ENCODE measurements at places on chromosomes 6 and 20.

- H3K4me3 ChIP-seq, result no peak overlapping the region
- no peak overlapping the region for H3K27ac ChIP-seq
- no peaks in the 10 kb centered on the region for H3K4me1 ChIP-seq
Measured at GRCh38 chr20:36582322-36582721, 8.9 kb downstream of the TGIF2 start.

GRCh38 chr6:18154507-18155149 lies at the start of gene TPMT:
Gene TPMT, minus strand, starts transcription at chr6:18155077. Its CDS starts 5,950 bp downstream, at chr6:18149127.
- DNase-seq, result no peak
- peaks cover 2% of the 10 kb centered on the region for H3K27me3 ChIP-seq
- H3K4me3 ChIP-seq, result peak within 1 kb of the TSS; percentile 99
- H3K27ac ChIP-seq, result peak within 1 kb of the TSS; percentile 93
- peaks cover 3% of the 10 kb centered on the region for H3K36me3 ChIP-seq
- H3K4me1 ChIP-seq, result peaks cover 18% of the 10 kb centered on the region

DNA sequence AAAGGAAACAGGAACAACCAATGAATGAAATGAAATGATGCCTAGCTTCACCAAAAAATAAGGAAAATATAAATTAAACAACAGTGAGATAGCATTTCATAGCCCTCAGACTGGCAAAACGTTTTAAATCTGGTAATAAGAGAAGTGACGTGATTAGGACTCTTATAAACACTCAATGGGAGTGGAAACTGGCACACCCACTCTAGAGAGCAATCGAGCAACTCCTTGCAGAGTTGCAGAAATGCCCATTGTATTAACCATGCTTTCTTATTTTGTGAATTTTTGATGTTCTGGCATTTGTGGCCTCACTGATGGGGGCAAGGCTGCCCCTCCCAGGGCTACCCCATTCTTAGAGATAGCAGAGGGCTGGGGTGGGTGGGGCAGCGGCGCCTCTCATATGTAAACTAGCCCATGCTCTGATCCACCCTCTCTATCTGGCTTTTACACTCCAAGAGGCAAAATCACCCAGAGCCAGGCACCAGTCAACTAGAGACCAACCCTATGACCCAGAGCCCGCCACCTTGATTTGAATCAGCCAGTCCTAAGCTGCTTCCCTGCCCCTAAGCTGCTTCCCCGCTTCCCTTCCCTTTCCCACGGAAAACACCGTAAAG lies 6.4 kb upstream of the PNPLA1 start:
- H3K4me3 ChIP-seq, result no peak overlapping the region
- peak overlapping the region; percentile 50 for H3K27ac ChIP-seq
- peaks cover 2% of the 10 kb centered on the region for H3K27me3 ChIP-seq
- no peak for DNase-seq
- no peaks in the 10 kb centered on the region for H3K4me1 ChIP-seq
- peaks cover 4% of the 10 kb centered on the region for H3K36me3 ChIP-seq

DNA sequence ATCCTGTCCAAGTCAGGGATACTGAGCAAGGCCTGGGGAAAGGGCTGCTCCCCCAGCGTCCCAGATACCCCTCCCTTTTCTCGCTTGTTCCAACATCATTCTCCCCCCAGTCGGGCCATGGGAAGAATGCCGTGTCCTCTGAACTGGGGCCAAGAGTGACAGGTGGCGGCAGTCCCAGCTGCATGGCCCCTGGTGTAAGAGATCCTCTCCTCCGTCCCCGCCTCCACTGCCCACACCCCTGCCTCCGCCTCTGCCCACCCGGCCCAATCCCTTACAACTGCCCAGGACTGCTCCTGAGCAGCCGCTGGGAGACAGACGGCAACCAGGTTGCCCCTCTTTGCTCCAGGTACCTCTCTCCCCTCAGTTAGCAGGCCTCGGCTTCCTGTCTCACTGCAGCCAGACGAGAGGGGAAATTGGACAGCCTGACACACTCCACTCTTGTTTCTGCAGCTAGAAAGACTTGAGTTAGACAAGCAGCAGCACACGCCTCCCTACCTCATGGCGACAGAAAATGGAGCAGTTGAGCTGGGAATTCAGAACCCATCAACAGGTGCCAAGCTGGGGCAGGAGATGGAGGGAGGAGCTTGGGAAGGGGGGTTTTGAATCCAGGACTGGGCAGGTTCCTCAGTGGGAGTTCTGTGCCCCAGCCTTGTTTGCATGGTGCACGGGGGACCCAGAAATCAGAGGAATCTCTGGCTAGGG lies at the start of gene MYLK2:
Gene MYLK2 (plus strand): TSS at position 274 of the 702 bp plus-strand sequence. CDS start 225 bp downstream, at position 499.
- H3K27me3 ChIP-seq, result peaks cover 6% of the 10 kb centered on the region
- H3K4me1 ChIP-seq, result peaks cover 11% of the 10 kb centered on the region
- no peak for DNase-seq
- H3K36me3 ChIP-seq, result peaks cover 3% of the 10 kb centered on the region
- no peak within 1 kb of the TSS for H3K27ac ChIP-seq

DNA sequence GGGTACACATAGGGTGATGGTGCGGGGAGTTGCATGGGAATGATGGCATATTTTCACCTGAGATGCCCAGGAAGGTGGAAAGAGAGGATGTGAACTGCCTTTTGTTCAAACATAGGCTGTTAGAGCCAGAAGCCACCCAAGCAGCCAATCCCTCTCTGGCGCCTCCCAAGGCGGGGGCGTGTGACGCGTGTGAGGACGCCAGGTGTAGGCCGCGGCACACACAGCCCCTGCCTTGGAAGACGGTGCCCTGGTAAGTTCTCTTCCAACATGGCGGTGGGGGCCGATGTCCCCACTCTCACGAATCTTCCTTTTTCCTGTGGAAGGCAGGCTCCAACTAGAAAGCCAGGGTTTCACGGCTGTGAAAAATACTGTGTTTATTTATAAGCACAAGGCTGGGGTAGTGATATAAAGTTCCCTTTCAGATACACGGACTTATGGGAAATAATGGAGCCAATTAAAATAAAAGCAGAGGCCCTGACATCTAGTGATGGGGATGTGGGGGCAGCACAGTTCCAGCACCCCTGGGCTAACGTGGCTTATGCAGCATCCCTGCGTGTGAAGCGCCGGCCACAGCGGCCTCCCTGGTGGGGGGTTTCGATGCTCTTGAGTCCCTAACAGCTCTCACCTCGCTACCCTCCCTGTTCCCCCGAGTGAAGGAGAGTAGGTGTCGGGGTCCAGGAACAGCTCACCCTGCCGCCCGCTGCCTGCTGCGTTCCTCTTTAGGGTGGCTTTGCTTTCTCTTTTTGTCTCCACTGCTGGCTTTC lies 28.3 kb downstream of the CDH4 start:
- DNase-seq, result no peak
- H3K4me1 ChIP-seq, result no peaks in the 10 kb centered on the region
- peaks cover 7% of the 10 kb centered on the region for H3K27me3 ChIP-seq
- H3K36me3 ChIP-seq, result peaks cover 4% of the 10 kb centered on the region

- no peak overlapping the region for H3K27ac ChIP-seq
- H3K27me3 ChIP-seq, result peaks cover 1% of the 10 kb centered on the region
- peaks cover 27% of the 10 kb centered on the region for H3K4me1 ChIP-seq
- no peaks in the 10 kb centered on the region for H3K36me3 ChIP-seq
- no peak for DNase-seq
Measured at GRCh38 chr6:11404081-11404480, 133.5 kb upstream of the TMEM170B start.

DNA sequence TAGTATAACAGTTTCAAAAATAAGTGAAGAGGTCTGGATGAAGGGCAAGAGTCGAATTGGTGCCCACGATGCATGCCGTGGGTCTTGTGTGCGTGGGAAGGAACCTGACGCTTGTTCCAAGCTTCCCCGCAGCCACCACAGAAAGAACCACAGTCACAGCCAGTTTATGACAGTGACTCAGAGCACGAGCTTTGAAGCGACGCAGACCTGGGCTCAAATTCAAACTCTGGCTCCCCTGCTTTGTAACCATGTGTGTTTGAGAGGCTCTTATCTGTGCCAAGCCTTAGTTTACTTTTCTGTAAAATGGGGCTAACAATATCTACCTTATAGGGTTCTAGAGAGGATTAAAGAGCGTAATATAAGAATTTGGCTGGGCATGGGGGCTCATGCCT lies 65.5 kb downstream of the SYNJ2 start:
- H3K4me1 ChIP-seq, result peaks cover 11% of the 10 kb centered on the region
- peaks cover 44% of the 10 kb centered on the region for H3K36me3 ChIP-seq
- H3K27me3 ChIP-seq, result peaks cover 8% of the 10 kb centered on the region
- peak overlapping the region; percentile 54 for H3K4me3 ChIP-seq
- no peak for DNase-seq

DNA sequence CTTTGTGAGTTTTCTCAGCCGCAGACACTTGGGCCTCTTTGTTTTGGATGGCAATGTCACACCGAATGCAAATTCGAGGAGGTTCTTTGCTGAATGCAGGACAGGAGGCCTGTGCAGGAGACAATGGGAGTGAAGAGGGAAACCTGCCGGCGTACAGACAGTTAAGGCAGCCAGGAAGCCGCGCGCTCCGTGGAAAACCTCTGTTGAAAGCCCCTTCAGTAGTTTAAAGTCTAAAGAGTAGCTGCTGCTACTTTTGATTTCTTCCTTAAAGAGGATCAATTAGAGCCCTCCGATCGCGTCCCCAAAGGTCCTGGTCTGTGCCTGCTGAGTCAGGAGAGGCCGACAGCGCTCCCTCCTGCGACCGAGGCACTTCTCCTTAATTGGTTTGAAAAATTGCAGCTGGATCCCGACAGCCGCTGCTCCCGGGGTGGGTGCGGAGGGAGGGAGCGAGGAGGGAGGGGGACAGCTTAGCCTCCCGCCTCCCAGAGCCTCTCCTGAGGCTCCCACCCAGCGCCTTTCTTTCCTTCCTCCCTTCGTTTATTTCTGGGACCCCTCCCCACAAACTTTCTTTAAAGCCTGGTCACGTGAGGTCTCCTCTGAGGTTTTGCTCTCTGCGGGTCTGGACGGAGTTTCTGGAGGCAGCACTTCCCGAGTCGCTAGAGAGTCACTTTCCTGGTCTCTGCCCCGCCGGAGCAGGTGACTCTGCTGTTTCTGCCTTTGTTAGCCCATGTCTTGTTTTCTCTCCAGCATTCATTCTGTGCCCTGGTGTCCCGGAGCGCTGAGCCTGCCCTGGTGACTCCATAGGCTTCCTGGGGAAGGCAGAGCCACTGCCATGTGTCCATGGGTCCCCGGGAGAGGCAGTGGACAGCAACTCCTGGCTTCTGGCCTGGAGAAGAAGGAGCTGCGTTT lies 22.3 kb upstream of the RPP40 start:
- peak overlapping the region; percentile 91 for H3K27ac ChIP-seq
- H3K27me3 ChIP-seq, result peaks cover 4% of the 10 kb centered on the region
- peaks cover 20% of the 10 kb centered on the region for H3K4me1 ChIP-seq
- H3K4me3 ChIP-seq, result peak overlapping the region; percentile 91
- peaks cover 4% of the 10 kb centered on the region for H3K36me3 ChIP-seq

All from endothelial cell (in vitro differentiated cells).